ENCODE measurements at places on chromosomes 1 and 21.

DNA sequence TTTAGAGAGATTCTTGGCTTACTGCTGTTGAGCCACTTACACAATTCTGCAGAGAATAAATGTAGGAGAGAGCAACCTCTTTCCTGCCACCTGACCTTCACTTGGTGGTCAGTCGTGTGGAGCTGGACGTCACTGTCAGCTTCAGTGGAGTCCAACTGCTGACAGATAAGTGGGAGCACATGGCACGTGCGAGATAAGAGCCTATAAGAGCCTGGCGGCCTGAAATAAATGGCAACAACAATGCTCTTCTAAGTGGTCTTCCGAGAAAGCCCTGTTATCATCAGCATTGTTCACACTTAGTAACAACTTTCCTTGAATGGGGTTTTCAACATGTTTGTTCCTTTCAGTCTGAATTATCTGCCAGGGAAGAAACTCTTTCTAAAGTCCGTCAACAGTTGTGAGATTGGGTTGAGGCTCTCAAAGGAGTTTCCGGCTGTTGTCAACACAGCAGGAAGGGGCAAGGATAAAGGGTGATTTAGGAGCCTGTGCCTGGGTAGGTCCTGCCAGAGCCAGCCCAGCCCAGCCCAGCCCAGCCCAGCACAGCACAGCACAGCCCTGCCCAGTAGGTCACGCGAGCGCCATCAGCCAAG is 57.2 kb upstream of the RUNX1 start:
- no peak for DNase-seq

- no peak for DNase-seq
These were observed 5.7 kb upstream of the CBR3 start for GRCh38 chr21:36129219-36129618.

DNA sequence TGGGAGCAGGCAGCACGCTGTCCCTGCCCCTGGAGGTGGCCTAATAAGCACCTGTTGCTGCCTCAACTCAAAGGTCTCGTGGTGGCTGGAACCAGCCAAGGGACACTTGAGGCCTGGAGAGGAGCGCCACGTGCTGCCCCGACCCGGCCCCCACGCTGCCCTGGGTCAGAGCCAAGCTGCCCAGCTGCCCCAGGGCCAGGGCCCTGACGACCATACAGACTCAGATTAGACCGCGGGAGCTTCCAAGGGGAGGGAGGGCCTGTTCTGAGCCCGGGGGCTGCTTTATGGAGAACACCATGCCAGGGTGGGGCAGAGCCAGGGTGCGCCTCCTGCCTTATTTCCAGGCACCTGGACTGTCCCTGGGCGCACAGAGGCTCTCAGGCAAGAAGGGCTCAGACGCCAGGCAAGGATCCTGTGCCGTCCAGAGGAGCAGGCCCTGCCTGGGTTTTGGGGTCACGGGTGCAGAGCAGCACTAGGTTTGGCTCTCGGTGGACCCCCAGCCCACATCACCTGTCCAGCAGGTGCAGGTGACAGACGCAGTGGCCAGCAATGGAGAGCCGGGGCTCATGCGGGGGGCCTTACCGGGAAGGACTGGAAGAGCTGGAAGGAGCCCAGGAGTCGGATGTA is 18.6 kb downstream of the KRTAP10-1 start:
- no peak for DNase-seq

GRCh38 chr1:234975122-234975940 is 153.3 kb downstream of the TOMM20 start:
- DNase-seq, result no peak

- no peak for DNase-seq
These were observed 11.5 kb downstream of the TMEM50A start for GRCh38 chr1:25349606-25350005.

DNA sequence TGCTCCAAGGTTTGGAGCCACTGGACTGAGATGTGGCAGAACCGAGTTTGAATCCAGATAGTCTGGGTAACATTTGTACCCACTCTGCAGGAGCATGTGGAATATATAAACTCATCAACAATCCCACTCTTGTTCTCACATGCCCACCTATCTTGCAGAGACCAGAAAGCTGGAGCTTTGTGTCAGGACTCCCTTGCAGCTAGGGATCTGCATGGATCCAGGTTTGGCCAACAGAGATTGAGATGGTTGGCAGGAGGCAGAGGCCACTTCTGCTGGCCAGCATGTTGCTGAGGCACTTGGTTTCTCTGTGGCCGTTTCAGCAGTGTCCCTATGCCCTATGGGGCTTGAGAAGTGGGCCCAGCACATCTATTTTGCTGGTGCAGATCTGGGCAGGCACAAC is 208.3 kb downstream of the KAZN start:
- no peak for DNase-seq

GRCh38 chr1:95249916-95250315 is 15.9 kb downstream of the RWDD3 start:
- no peak for DNase-seq

DNA sequence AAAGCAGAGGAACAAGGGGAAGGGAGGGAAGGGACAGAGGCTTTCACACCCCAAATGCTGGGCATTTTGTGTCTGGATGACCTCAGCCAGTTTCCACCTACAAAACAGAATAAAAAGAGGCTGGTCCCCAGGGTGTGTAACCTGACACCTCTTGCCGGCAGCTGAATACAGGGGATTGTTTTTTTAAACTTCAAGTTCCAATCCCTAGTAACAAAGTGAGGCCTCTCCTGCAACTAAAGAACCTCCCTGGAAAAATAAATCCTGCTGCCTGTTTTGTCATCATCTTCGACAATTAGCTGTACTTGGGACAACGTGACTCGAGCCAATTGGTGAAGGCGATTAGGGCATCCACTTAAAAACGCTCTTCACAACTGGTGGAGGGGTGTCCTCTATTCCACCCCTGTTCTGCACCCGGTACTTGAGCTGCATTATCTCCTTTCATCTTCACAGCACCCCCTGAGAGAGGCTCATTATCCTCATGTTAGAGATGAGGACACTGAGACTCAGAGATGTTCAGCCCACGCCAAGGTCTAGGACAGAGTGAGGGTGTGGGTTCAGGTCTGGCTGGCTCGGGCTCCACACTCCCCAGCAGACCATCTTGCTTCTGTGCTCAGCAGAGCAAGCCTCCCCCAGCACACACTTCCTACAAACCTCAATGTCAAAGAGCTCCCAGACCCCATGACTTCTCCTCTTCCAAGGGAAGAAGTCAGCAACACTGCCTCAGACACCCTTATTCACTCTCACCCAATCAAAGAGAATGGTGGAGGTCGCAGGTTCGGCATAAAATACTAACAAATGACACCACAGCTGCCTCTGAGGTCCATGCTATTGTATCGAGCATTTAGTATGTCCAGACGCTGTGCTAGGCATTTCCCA is 15.2 kb downstream of the ITPKB start:
- DNase-seq, result peak; percentile 67

DNA sequence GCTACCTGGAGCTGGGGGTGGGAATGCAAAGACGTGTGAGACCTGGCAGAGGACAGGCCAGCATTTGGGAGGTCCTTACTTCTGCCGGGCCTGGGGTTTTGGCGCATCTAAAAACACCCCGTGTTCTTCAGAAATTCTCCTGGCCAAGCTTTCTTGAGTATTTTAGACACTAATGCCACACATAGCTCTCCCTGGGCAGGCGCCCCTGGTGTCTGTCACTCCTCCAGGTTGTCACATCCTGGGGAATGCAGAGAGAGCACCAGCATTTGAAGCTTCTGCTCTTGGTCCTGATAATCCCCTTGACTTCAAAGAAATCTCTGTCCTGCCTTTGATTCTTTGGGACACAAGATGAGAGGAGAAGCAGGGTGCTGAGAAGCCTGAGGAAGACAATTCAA is 6.0 kb downstream of the CAPN9 start:
- no peak for DNase-seq

DNA sequence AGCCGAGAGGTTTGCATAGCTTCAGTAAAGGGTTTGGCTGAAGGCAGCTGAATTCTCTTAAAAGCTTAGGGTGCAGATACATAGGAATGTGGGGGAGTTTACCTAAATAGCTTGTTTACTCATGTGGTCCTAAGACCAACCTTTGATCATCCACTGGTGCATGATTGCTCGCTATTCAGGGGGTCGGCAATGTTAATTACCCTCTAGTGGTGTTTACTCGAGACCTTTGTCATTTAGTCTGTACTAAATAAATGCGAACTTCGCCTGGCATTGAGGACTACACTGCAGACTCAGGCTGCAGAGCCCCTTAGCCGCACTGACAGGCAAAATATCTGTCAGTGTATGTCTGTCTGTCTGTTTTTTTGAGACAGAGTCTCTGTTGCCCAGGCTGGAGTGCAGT is 31.8 kb downstream of the TMEM63A start:
- DNase-seq, result no peak

DNA sequence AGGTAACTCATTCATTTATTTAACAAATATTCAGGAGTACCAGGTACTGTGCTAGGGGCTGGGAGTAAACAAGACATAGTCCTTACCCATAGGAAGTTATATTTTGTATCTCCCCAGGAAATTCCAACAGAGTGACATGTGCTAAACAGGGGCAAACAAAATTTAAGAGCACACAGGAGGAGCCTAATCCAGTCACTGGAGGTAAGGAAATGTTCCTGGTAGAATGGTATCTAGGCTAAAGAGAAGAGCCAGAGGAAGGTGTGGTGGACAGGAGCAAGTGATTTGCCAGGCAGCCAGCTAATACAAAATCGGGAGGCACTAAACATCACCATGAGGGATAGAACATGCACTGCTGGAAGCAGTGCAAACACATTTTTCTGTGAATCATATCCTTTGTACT is 10.4 kb downstream of the TEX38 start:
- no peak for DNase-seq

DNA sequence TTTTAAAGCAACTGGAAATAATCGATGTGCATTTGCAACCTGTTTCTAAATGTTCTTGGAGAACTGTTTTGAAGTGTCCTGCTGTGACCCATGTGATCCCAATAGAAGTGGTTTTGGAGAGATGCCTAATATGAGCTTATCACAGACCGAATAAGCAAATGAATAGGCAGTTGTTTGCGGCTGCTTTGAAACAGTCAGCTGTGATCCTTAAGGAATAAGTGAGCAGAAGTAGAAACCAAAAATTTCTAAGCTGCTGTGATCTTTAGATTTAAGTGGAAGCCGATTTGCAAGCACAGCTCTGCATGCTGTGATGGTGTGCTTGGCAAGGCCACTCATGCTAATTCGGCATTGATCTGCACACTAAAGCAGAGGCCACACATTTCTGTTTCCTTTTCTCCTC is 329.5 kb upstream of the DUSP10 start:
- DNase-seq, result no peak

DNA sequence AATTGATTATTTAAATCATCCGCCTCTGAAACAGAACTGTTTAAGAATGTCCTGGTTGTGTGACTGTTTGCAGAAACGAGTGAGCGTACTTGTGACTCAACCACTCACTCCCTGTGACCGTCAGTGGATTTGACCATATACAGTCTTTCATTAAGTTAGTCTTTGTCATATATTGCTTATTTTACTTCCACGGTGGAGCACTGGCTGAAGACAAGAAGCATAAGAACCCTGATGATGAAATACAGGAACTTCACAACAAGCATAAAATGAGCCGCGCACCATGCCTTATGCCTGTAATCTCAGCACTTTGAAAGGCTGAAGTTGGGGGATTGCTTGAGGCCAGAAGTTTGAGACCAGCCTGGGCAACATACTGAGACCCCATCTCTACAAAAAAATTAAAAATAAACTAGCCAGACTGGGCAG is 194.0 kb downstream of the TOMM20 start:
- DNase-seq, result no peak

- DNase-seq, result peak; percentile 58
These were observed at the start of gene PKP1 for GRCh38 chr1:201282931-201283829. PKP1 (plus strand) TSS chr1:201283506; CDS start chr1:201283703, 197 bp downstream.

GRCh38 chr1:156492591-156493080 is 7.9 kb downstream of the MEF2D start:
- DNase-seq, result no peak

DNA sequence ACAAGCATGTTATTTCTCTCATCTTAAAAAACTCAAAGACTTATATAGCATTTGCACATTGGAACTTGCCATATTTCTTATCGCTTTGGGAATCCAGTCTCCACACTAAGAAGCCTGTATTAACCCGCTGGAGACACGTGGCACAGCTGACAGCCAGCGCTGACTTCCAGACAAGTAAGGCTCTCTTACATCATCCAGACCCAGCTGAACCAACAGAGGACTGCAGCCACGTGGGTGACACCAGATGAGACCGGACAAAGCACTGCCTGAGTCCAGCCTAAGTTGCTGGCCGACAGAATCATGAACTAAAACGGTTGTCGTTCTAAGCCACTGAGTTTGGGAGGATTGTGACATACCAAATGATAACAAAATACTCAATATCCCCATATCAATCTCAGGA is 6.3 kb upstream of the CD247 start:
- no peak for DNase-seq

DNA sequence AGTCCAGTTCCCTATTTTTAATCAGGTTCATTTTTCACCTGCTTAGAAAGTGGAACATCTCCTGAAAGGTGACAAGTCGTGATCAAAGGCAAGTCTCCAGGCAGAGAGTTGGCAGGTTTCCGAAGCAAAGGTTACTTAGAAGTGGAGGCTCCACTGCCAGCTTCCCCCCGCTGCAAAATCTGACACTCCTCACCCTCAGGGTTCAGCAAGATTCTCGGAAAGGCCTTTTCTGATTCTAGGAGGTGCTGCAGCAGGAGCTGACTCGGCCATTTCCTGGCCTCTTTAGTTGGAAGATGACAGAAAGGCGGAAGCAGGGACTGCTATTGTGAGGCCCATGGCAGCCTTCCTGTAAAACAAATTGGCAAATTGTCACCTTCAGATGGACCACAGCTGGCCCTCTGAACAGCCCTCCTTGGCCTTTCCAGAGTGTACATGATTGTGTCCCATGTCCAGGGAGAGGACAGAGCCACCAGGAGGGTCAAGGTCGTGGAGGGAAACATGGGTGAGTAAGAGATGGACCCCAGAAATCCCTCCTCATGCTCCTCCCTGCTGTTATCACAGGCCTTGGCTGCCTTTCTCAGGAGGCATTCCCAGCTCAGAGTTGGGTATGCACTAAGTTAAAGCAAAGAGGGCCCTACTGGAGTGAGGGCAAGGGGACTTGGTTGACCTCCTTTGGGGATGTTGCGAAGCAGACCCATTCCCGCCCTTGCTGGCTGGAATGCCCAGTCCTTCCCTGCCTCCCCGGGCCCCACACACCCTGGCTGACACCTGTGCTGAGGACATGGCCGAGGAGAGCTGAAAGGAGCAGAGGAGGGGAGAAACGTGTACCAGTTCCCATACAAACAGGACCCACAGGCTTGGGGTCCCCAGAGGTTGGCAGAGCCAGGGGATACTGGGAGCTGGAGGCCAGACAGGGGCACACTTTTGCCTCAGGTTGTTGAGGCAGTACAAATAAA is 115.5 kb upstream of the IRF2BP2 start:
- peak; percentile 90 for DNase-seq

All from activated CD4-positive, alpha-beta T cell treated with anti-CD3 and anti-CD28 coated beads, Interleukin-2, amount 10 ng/mL, durations not matched to agents 24 days and 14 days (primary cell).